ENCODE measurements at places on chromosomes 4 and X. TPM values are rescaled to one million over a fixed set of nuclear protein-coding genes. Genes with fewer than 3 reads are reported as not detected.

DNA sequence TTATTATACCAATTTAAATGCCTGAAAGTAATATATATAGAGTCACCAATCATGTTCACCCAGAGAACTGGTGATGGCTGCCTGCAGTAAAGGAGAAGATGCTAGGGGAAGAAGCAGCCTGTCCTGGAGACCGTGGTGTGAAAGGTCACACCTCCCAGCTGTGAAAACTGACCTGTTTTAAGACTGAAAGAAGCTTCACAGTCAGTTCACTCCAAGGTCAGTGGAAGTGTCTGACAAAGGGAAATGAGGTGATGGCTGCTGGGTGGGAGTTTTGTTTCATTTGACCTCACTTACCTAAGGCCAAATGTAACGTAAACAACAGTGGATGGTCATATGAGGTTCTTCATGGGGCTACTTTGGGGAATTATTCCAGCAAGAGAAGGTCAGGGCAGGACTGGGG lies 352.1 kb upstream of the GATB start:
- H3K27ac ChIP-seq = peak overlapping the region; percentile 4
- H3K36me3 ChIP-seq = no peaks in the 10 kb centered on the region
- no peak overlapping the region for H3K4me3 ChIP-seq

Gene SEPTIN6
- total RNA-seq = 143 TPM

Gene MAGEC2
- total RNA-seq = not detected

Gene PARM1
- total RNA-seq = not detected

Gene GPR82
- total RNA-seq = not detected

GRCh38 chr4:70586841-70587240 lies 5.2 kb upstream of the AMBN start:
- no peaks in the 10 kb centered on the region for H3K4me1 ChIP-seq
- H3K27me3 ChIP-seq = no peaks in the 10 kb centered on the region
- DNase-seq = no peak
- no peak overlapping the region for H3K4me3 ChIP-seq
- H3K27ac ChIP-seq = no peak overlapping the region
- H3K36me3 ChIP-seq = no peaks in the 10 kb centered on the region

Gene GDPD2
- total RNA-seq = not detected

Gene AKAP4
- total RNA-seq = not detected

Gene ARAP2
- total RNA-seq = 29.6 TPM

Gene NDST4
- not detected for total RNA-seq

- no peak overlapping the region for H3K4me3 ChIP-seq
- no peaks in the 10 kb centered on the region for H3K4me1 ChIP-seq
Observed at GRCh38 chrX:43706786-43707370, 50.8 kb downstream of the MAOA start.

DNA sequence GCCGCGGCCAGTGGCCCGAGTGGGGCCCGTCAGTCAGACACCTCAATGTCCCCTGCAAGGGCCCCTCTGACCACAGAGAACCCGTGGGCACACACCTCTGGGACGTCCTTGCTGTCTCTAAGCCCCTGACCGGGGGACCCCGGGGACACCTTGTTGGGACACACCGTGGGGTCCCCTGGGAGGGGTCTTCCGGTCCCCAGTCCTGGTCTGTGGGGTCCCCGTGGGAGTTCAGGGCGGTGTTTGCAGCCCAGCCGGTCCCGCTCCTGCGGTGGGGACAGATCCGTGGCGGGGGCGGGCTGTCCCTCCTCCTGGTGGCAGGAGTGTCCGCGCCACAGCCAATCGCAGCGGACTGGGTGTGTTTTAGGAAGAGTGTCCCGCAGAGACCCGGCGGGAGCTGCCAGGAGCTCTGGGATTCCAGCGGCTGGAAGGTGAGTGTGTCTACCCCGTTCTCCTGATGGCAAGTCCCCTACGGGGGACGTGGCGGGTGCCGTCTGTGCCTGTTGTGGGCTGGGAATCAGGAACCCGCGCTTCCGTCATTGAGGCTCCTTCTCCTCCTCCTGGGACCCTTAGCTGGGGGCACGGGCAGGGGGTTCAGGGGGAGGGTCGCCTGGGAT lies 5.1 kb upstream of the PLCXD1 start:
- no peaks in the 10 kb centered on the region for H3K27me3 ChIP-seq
- H3K27ac ChIP-seq = no peak overlapping the region
- DNase-seq = peak; percentile 40
- peak overlapping the region; percentile 74 for H3K4me3 ChIP-seq

DNA sequence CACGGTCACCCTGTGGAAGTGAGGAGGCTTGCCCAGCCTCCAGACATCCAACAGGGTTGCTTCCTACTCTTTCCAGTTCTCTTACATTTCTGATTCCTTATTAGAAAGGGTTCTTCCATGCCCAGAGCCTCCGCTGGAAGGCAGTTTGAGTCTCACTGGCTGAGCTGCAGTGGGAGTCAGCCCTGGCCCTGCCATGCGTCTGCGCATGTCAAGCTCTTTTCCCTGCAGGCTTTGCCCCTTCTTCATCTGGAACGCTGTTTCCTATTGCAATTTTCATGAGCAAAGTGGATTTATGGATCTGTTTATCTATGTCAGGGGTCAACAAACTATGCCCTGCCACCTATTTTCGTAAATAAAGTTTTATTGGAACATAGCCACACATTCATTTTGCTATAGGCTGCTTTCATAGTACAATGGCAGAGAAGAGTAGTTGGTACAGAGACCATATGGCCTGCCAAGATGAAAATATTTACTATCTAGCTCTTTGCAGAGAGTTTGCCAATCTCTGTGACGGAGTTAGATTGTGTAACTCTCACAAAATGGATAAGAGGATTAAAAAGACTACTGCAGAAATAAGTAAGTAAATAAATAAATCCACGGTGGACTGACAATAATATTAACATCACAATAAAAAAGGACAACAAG lies 3.9 kb upstream of the CHRNA9 start:
- H3K4me3 ChIP-seq = no peak overlapping the region
- no peaks in the 10 kb centered on the region for H3K36me3 ChIP-seq
- DNase-seq = no peak
- no peaks in the 10 kb centered on the region for H3K4me1 ChIP-seq

- no peaks in the 10 kb centered on the region for H3K4me1 ChIP-seq
- no peaks in the 10 kb centered on the region for H3K36me3 ChIP-seq
- no peak overlapping the region for H3K27ac ChIP-seq
- peak; percentile 9 for DNase-seq
Observed at GRCh38 chr4:119785963-119786362, 157.4 kb upstream of the PDE5A start.

Gene TLL1
- total RNA-seq = not detected

Gene KDM6A
- total RNA-seq = 21.5 TPM

Gene AFF2
- 2.0 TPM for total RNA-seq

- H3K4me3 ChIP-seq = no peak overlapping the region
- no peak for DNase-seq
- H3K27ac ChIP-seq = no peak overlapping the region
- H3K36me3 ChIP-seq = no peaks in the 10 kb centered on the region
- peaks cover 2% of the 10 kb centered on the region for H3K4me1 ChIP-seq
Observed at GRCh38 chrX:132676561-132677186, 187.8 kb upstream of the MBNL3 start.

- no peak overlapping the region for H3K4me3 ChIP-seq
- no peak for DNase-seq
- H3K4me1 ChIP-seq = no peaks in the 10 kb centered on the region
- no peak overlapping the region for H3K27ac ChIP-seq
- H3K27me3 ChIP-seq = no peaks in the 10 kb centered on the region
Observed at GRCh38 chr4:132564920-132565319, 584.2 kb upstream of the PCDH10 start.

Gene BEND4
- 0.26 TPM for total RNA-seq

DNA sequence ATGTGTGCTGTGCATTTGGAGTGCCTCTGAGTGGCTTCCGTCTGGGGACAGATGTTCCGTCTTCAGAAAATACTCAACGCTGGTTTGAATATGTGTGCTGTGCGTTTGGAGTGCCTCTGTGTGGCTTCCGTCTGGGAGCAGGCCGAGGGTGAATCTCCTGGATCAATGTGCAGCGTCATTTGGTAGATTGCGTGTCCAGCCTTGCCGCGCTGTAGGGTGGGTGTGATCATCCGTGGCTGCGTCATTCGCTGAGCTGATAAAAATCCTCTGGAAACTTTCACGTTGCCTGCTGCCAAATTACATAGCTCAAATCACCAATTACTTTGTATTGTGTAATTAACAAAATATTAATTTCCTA lies 12.1 kb downstream of the UVSSA start:
- DNase-seq = no peak
- no peaks in the 10 kb centered on the region for H3K36me3 ChIP-seq
- no peaks in the 10 kb centered on the region for H3K4me1 ChIP-seq
- no peak overlapping the region for H3K4me3 ChIP-seq
- no peak overlapping the region for H3K27ac ChIP-seq

Gene DDIT4L
- total RNA-seq = 0.49 TPM

DNA sequence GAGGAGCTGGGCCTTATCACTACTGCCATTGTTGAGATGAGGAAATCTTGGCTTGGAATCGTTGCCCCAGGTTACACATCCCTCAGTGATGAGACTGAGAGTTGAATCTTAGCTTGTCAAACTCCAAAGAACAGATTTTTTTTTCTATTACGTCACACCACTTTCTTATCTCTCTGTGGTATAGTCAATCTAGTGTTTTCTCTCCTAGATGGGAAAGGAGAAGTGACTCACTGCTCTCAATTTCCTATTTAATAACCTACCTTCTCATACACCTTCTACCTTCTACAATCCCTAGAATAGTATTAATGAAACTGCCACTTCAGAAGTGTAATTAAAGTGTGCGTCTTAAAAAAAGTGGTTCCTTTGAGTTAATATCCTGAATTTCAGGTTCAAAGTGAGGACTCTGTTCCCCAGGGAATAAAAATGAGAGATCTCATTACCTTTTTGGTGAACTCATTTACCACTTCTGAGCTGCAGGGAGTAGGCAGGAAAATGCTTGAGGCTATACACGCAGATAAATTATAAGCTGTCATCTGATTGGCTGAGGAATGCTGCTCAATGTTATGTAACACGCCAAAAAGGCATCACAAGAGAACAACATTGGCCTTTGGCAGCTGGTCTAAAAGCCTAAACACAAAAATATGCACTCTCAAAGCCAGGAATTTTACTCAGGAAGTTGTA lies 59.3 kb downstream of the MAD2L1 start:
- H3K27me3 ChIP-seq = peaks cover 17% of the 10 kb centered on the region
- H3K4me3 ChIP-seq = no peak overlapping the region
- H3K27ac ChIP-seq = no peak overlapping the region
- H3K4me1 ChIP-seq = peaks cover 2% of the 10 kb centered on the region
- no peak for DNase-seq

DNA sequence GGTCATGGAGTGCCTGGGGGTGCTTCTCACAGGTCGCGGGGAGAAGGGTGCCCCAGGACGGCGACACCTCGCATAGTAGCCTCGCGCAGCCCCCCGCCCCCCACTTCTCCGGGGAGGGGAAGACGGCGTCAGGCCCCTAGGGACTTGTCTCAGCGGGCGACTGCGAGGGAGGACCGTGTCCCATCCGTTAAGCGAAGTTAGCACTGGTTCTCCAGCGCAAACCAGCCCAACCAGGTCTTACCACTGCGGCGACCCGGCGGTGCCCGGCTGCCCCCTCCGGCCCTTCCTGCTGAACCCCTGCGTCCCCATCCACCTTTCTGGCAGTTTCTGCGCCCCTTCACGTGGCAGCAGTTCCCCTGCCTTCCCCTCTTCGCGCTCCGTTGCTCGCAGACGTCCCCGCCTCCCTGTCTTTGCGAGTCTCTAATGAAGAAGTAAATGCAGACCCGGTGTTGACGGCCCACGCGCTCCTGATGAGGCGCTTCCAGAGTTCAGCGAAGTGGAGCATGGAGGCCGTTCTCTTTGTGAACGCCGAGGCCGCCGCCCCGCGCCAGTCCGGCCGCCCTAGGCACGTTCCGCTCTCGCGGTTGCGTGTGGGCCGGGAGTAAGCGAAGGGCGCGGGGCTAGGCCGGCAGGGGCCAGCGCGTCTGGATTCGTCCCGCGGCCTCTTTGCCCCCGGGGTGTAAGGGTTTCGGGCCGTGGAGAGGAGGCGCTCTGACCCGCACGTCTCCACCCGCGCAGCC lies 3.0 kb downstream of the SLIT2 start:
- H3K27me3 ChIP-seq = peaks cover 46% of the 10 kb centered on the region
- peak; percentile 3 for DNase-seq
- H3K4me1 ChIP-seq = peaks cover 13% of the 10 kb centered on the region
- no peak overlapping the region for H3K27ac ChIP-seq
- no peaks in the 10 kb centered on the region for H3K36me3 ChIP-seq

Measured in activated naive CD4-positive, alpha-beta T cell treated with anti-CD3 and anti-CD28 coated beads for 36 hours (primary cell).